Left ventricle myocardium inferior (tissue), 1 donor: ENCODE measurements at places on chromosomes 5 and 9. TPM values are rescaled to one million over a fixed set of nuclear protein-coding genes. Genes with fewer than 3 reads are reported as not detected.

- peak; percentile 35 for DNase-seq
- H3K4me3 ChIP-seq = no peak overlapping the region
- peaks cover 4% of the 10 kb centered on the region for H3K36me3 ChIP-seq
- H3K4me1 ChIP-seq = peaks cover 44% of the 10 kb centered on the region
- H3K27me3 ChIP-seq = peaks cover 52% of the 10 kb centered on the region
Measured at GRCh38 chr5:141822144-141822543, 56.1 kb downstream of the PCDH1 start.

- no peak overlapping the region for H3K4me3 ChIP-seq
- no peaks in the 10 kb centered on the region for H3K36me3 ChIP-seq
- no peak for DNase-seq
Measured at GRCh38 chr5:42940853-42941252, 99.3 kb downstream of the ANXA2R start.

DNA sequence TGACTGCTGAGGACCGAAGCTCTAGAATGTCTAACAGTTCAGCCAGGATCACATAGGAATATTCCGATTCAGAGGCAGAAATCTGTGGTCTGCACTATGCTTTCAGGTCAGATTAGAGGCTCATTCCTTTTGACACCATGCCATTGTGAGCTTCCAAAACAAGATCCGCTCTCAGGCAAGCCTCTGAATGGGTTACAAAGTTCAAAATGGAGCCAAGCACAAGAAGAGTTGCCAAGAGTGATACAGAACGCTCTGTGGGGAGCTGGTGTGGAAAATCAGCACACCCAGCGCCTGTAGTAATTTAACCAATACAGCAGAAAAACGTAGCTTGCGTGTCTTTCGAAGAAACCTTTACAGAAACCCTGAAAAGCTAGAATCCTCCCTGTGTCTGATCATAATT lies 33.3 kb upstream of the FAT2 start:
- H3K4me1 ChIP-seq = peaks cover 48% of the 10 kb centered on the region
- H3K36me3 ChIP-seq = no peaks in the 10 kb centered on the region
- peaks cover 6% of the 10 kb centered on the region for H3K27me3 ChIP-seq
- no peak overlapping the region for H3K4me3 ChIP-seq
- peak overlapping the region; percentile 54 for H3K27ac ChIP-seq

- no peak overlapping the region for H3K27ac ChIP-seq
- H3K27me3 ChIP-seq = no peaks in the 10 kb centered on the region
- no peak for DNase-seq
- H3K4me3 ChIP-seq = no peak overlapping the region
- H3K4me1 ChIP-seq = no peaks in the 10 kb centered on the region
- no peaks in the 10 kb centered on the region for H3K36me3 ChIP-seq
Measured at GRCh38 chr9:75197561-75197960, 109.2 kb downstream of the OSTF1 start.

- DNase-seq = no peak
- no peaks in the 10 kb centered on the region for H3K27me3 ChIP-seq
- no peaks in the 10 kb centered on the region for H3K36me3 ChIP-seq
- no peaks in the 10 kb centered on the region for H3K4me1 ChIP-seq
Measured at GRCh38 chr9:81069923-81070322, 619.4 kb downstream of the TLE1 start.

GRCh38 chr5:153594785-153595184 lies 104.3 kb downstream of the GRIA1 start:
- no peak for DNase-seq
- H3K27ac ChIP-seq = no peak overlapping the region
- no peak overlapping the region for H3K4me3 ChIP-seq
- no peaks in the 10 kb centered on the region for H3K27me3 ChIP-seq

GRCh38 chr9:92480291-92480771 lies 2.0 kb downstream of the ASPN start:
- DNase-seq = no peak
- peak overlapping the region; percentile 49 for H3K4me3 ChIP-seq
- peaks cover 59% of the 10 kb centered on the region for H3K4me1 ChIP-seq
- peak overlapping the region; percentile 78 for H3K27ac ChIP-seq
- H3K36me3 ChIP-seq = no peaks in the 10 kb centered on the region
- no peaks in the 10 kb centered on the region for H3K27me3 ChIP-seq

DNA sequence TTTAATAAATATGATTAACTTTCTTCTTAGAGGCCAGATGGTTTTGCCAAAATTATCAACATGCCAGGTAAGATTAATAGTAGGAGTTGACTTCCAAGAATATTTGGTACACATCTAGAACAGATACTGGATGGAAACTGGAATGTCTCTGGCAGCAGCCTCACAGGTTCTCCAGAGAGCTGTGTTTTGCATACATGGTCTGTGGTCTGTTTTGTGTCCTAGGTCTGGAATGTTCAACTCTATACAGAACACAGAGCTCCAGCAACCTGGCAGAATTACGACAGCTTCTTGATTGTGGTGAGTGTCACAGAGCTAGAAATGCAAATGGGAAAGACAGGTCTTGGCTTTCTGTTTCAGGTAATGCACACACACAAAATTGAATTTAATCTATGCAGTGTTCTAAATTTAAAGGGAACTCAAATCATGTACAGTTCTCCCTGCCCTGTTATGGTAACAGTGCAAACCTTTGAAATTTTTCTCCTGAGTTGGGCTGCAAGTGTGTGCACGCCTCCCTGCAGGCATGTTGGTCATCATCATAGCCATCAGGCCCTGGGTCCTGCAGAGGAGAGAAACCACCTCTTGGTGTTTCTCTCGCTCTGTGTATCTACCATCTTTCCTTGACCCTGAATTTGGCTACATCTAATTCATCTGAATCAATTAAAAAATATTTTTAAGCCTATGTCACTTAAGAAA lies 58.3 kb downstream of the PIK3R1 start:
- H3K36me3 ChIP-seq = peaks cover 49% of the 10 kb centered on the region
- no peak for DNase-seq
- H3K27ac ChIP-seq = peak overlapping the region; percentile 91
- H3K27me3 ChIP-seq = no peaks in the 10 kb centered on the region

- H3K4me1 ChIP-seq = no peaks in the 10 kb centered on the region
- H3K36me3 ChIP-seq = no peaks in the 10 kb centered on the region
- H3K27ac ChIP-seq = no peak overlapping the region
- DNase-seq = no peak
- no peak overlapping the region for H3K4me3 ChIP-seq
Measured at GRCh38 chr5:100970646-100971255, 67.7 kb upstream of the ST8SIA4 start.

- H3K36me3 ChIP-seq = peaks cover 34% of the 10 kb centered on the region
- H3K4me1 ChIP-seq = peaks cover 59% of the 10 kb centered on the region
- H3K4me3 ChIP-seq = peak overlapping the region; percentile 89
Measured at GRCh38 chr5:69367697-69368279, 1.5 kb downstream of the AK6 start.

- H3K4me3 ChIP-seq = no peak overlapping the region
- H3K4me1 ChIP-seq = peaks cover 19% of the 10 kb centered on the region
- no peak overlapping the region for H3K27ac ChIP-seq
- H3K36me3 ChIP-seq = no peaks in the 10 kb centered on the region
Measured at GRCh38 chr9:124764774-124765438, 6.2 kb downstream of the NR6A1 start.

Gene PPP6C
- total RNA-seq = 36.4 TPM

Gene PCDHGA10
- 5.0 TPM for total RNA-seq

Gene ABITRAM
- total RNA-seq = 18.4 TPM

Gene SLC36A2
- 0.16 TPM for total RNA-seq

Gene WDR38
- not detected for total RNA-seq

Gene ACTBL2
- total RNA-seq = not detected

Gene C9orf152
- not detected for total RNA-seq

Gene TGFBI
- 43.4 TPM for total RNA-seq

Gene SLC34A1
- not detected for total RNA-seq

Gene KCNMB1
- 1.3 TPM for total RNA-seq

Gene PPP2R2B
- 0.11 TPM for total RNA-seq

Gene GKAP1
- 22.5 TPM for total RNA-seq

Gene ADAMTS2
- 4.6 TPM for total RNA-seq

Gene SLC24A2
- total RNA-seq = not detected
